ENCODE measurements at places on chromosomes 2 and 18.

DNA sequence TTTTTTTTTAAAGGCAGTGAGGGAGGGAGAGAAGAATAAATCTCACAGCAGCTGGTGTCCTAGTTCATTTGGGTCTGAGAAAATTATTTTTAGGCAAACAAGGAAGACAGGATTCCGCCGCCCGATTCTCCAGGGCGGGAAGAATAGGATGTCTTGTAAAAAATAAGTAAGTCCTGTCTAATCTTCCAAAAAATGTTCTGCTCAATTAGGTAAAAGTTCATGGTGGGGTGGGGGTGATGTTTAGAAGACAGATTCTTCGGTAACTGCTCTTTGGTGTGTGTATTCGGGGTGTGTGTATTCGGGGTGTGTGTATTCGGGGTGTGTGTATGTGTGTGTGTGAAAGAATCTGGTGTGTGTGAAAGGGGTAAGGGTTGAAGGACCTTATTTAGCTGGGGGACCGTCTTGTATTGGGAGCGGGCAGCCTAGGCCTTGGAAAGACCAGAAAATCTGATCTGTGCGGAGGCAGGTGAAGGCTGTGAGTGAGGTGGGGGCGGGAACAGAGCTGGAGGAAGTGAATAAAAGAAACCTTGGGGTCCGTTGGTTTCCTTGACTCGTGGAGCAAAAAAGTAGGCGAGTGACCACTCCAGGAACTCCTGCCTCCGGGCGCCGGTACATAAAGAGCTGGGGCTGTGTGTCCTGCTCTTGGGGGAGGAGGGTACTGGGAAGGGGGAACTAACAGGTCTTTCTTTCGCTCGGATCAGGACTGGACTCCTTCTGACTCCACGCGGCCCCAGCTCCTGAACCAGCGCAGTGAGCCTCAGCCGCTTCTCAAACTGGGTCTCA, 4.4 kb upstream of the PAX3 start:
- no peak for DNase-seq

DNA sequence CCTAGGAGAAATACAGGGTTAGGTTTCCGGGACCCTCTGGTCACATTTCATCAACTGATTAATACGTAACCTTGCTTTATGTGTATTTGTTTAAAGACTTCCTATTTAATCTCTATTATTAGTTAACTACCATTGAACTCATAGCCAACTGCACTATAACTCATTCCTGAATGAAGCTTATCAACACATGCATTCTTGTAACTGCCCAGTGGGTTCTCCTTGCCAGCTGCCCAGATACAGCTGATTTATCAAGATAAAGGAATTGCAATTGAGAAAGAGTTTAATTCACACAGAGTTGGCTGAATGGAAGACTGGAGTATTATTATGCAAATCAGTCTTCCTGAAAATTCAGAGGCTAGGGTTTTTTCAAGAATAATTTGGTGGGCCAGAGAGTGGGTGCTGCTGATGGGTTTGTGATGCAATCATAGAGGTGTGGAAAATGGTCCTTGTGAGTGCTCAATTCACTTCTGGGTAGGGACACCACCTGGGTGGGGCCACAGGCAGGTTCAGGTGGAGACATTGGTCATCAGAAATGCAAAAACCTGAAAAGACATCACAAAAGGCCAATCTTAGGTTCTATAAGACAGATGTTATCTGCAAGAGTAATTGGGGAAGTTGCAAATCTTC, 21.1 kb upstream of the NOSTRIN start:
- no peak for DNase-seq

GRCh38 chr2:101430156-101430555, 42.9 kb upstream of the CREG2 start:
- DNase-seq, result no peak

DNA sequence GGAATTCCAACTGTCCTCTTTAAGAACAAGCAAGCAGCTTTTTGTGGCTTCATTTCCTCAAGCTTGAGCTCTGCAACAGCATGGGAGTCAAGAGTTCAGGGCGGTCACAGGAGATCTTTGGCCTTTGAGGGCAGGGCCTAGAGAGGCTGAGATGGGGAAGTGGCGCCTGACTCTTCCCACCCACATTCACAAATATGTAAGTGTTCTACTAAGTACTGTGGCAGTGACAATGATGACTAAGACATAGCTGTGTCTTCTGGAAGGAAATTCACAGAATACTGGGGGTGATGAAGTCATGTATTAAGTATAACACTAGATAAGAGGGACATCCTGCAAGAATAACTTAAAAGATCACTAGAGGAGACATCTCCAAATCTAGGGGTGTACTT, 15.0 kb downstream of the RND3 start:
- no peak for DNase-seq

GRCh38 chr18:3332376-3332775, 70.4 kb downstream of the MYL12B start:
- no peak for DNase-seq

DNA sequence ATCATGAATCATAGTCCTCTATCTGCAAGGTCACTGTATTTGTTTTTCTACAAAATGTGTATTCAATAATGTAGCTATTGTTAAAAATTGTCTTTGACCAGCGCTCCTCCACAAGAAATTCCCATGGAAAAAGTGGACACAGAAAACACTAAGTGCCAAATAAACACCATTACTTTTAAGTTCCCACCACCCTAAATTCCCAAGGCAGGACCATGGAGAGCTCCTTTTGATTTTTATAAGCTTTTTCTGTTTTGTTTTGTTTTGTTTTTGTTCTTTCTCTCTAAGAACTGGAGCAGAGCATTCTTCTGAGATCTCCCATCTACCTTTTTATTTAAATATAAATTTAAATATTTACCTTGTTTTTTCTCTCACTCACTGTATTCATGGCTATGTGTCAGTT, 44.5 kb downstream of the LRATD1 start:
- DNase-seq, result no peak
